Naive thymus-derived CD4-positive, alpha-beta T cell (primary cell): ENCODE measurements at places on chromosomes 5 and 9. TPM values are rescaled to one million over a fixed set of nuclear protein-coding genes. Genes with fewer than 3 reads are reported as not detected.

DNA sequence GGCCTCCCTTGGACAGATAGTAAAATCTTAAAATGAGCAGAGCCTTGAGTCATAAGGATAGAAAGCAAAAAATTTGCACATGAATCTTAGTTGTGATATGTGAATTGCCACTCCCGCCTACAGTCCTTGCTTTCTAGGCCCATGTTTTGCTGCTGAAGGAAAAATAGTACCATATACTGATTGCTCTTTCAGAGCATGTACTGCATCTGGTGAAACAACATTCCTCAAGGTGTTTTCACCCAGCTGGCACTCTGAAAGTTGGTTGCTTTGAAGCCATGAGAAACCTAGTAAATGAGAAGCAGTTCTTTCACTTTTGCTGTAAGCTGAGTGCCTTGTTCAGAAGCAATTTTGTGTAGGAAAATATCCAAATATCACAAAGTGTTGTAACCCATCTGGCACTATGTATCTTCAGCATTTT is 10.3 kb downstream of the CDC37L1 start:
- no peak overlapping the region for H3K27ac ChIP-seq
- no peak overlapping the region for H3K4me3 ChIP-seq
- H3K27me3 ChIP-seq = no peaks in the 10 kb centered on the region
- no peak for DNase-seq
- H3K4me1 ChIP-seq = peaks cover 4% of the 10 kb centered on the region

GRCh38 chr5:75185763-75186162 is 50.9 kb downstream of the ANKRD31 start:
- DNase-seq = no peak
- no peaks in the 10 kb centered on the region for H3K36me3 ChIP-seq
- no peaks in the 10 kb centered on the region for H3K27me3 ChIP-seq
- H3K4me1 ChIP-seq = no peaks in the 10 kb centered on the region
- no peak overlapping the region for H3K4me3 ChIP-seq

- H3K4me1 ChIP-seq = peaks cover 13% of the 10 kb centered on the region
- peak overlapping the region; percentile 37 for H3K27ac ChIP-seq
- no peaks in the 10 kb centered on the region for H3K36me3 ChIP-seq
- peaks cover 6% of the 10 kb centered on the region for H3K27me3 ChIP-seq
- H3K4me3 ChIP-seq = peak overlapping the region; percentile 69
These were observed 27.3 kb downstream of the EGR1 start for GRCh38 chr5:138492560-138493045.

DNA sequence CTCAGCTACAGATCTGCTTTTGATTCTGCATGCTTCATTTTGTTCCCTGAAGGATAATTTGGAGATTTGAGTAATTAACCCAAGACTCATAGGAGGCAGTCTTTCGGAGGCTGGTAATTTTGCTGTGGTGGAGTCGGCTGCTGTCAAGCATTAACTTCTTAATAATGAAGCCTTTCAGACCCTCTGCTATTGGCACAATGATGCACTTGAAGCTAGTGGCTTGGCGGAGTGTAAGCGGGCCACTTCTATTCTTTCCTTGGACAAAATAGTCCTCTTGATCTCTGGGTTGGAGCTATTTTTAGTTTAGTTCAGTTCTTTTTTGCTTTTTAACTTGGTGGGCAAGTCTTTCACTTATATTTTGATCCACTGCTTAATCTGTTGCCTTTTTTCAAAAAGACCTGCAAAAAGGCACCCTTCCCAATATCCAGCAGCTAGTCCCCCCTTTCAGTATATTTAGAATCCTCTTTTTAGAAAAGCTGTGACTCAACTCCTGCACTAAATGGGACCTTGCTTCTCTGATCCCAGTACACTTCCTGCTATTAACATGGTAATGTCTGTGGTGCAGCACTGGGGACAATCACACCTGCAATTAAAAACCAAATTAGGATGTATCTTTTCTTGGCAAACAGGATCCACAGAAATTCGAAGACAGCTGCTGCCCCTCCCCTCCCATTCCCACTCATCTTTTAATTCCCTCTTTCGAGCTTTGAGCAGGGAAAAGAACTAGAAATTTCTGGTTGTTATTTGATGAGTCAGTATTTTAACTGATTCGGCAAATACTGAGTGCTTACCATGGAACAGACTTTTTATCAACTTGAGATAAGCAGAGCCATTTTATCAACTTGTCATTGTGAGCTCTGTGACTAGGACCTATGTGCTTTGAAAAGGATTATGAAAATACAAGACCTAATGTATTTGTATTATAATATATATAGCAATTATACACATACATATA is 169.4 kb upstream of the ANKRD55 start:
- no peak overlapping the region for H3K27ac ChIP-seq
- no peaks in the 10 kb centered on the region for H3K36me3 ChIP-seq
- no peaks in the 10 kb centered on the region for H3K4me1 ChIP-seq
- DNase-seq = no peak
- no peak overlapping the region for H3K4me3 ChIP-seq
- H3K27me3 ChIP-seq = no peaks in the 10 kb centered on the region

CTNND2 gene
- polyA plus RNA-seq = not detected

DNA sequence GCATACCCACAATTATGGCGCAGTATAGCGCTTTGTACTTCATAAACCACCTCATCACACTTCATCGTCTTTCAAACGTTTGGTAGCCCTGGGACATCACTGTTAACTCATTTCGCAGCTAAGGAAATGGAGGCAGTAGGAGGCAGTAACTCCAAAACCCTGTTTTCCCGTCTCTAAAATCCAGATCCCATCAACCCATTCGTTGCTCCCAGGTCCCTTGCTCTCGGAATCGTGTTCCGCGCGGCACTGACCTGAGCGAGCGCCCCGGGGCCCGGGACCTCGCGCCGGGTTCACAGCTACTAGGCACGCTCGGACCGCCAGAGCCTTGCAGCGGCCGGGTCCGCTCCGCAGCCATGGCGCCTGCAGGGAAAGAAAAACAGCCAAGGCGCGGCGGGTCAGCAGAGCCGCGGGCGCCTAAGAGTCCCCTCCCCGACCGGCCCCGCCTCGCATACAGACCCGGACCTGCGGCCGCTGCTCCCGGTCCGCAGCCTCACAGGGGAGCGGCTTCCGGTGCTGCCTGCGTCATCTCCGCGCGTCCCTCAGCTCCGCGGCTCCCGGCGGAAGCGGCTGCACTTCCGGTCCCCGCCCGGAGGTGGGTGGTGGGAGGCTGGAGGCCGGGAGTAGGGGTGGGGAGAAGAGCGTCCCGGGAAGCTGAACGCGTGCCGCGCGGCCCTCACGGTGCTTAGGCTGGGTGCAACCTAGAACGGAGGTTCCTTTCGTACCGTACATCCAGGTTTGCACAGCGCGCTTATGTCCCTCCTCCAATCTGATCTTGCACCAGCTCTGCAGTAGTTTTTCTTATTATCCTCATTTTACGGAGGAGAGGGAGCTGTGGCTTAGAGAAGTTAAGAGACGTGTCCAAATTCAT is at the start of gene FBXW2:
TSS of gene FBXW2 (minus strand) at position 519 of the 868 bp plus-strand sequence. CDS start 5,158 bp downstream, outside the sequence.
- peak; percentile 79 for DNase-seq
- peak within 1 kb of the TSS; percentile 66 for H3K4me3 ChIP-seq
- no peaks in the 10 kb centered on the region for H3K27me3 ChIP-seq
- peaks cover 34% of the 10 kb centered on the region for H3K4me1 ChIP-seq

DNA sequence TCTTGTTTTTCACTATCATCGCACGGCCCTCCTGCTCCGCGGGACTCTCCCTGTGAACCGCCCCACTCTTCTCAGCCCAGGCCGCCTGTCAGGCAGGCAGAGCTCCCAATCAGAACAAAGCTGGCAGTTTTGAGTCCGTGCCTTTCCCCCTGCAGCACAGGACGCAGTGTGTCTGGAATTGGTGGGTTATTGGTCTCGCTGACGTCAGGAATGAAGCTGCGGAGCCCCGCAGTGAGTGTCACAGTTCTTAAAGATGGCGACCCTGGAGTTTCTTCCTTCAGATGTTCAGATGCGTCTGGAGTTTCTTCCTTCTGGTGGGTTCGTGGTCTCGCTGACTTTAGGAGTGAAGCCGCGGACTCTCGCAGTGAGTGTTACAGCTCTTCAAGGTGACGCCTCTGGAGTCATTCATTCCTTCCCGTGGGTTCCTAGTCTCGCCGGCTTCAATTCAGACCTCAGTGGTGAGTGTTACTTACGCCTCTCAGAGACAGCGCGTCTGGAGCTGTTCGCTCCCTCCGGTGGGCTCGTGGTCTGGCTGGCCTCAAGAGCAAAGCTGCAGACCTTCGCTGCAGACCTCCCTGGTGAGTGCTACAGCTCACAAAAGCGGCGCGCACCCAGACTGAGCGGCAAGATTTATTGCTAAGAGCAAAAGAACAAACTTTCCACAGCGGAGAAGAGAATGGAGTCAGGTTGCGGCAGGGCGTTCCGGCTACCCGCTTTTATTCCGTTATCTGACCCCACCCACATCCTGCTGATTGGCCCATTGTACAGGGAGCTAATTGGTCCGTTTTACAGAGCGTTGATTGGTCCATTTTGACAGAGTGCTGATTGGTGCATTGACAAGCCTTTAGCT is 7.4 kb downstream of the ZDHHC11B start:
- DNase-seq = no peak
- no peak overlapping the region for H3K27ac ChIP-seq
- no peaks in the 10 kb centered on the region for H3K27me3 ChIP-seq
- no peak overlapping the region for H3K4me3 ChIP-seq
- H3K4me1 ChIP-seq = no peaks in the 10 kb centered on the region

DNA sequence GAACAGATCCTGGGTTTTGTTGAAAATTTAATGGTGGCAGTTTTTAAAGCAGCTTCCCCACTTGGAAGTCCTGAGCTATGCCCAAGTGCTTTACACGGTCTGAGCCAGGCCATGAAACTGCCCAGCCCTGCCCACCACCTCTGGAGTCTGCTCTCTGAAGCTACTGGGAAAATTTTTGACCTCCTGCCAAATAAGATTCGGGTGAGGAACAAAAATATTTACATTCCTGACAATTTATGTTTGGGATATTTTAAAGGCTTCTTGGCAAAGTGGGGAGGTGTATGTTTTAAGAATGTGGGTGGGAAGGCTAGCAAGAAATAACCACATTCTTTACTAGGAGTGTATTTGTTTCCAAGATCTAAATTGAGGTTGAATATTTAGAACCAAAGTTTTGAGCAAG is 50.0 kb downstream of the HACD4 start:
- no peak overlapping the region for H3K27ac ChIP-seq
- no peaks in the 10 kb centered on the region for H3K4me1 ChIP-seq
- no peaks in the 10 kb centered on the region for H3K36me3 ChIP-seq
- DNase-seq = no peak
- H3K27me3 ChIP-seq = no peaks in the 10 kb centered on the region

DNA sequence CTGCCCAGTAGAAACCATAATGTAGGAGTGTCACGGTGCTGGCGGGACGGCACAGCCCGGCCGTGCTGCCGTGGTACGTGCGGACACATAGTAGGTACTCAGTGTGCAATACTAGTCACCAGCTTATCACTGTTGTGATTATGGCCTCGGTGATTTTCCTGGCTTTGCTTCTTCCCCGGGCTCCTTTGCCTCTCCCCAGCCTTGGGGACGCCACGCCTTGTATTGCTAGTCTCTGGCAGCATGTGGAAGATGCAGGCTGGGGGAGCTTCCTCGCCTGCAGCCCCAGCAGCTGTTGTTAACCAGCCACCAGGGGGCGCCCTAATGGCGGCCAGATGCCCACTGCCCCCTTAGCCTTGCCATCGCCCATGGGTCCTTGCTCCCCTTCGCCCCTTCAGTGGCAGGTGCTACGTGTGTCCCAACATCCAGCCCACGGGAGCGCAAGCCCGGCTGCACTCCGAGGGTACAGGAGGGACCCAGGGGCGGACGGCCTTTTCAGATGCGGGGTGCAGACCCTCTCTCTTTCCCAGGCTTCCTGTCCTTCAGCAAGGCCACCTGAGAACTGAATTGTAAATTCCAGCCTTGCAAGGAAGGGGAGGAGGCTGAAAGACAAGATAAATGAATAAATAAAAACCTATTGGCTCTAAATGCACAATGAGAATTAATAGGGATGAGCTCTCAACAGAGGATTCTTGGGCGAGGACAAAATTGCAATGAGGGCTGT is 8.0 kb downstream of the NTNG2 start:
- H3K4me1 ChIP-seq = no peaks in the 10 kb centered on the region
- H3K4me3 ChIP-seq = no peak overlapping the region
- H3K27me3 ChIP-seq = no peaks in the 10 kb centered on the region
- DNase-seq = peak; percentile 52
- H3K36me3 ChIP-seq = no peaks in the 10 kb centered on the region
- H3K27ac ChIP-seq = no peak overlapping the region

GRCh38 chr5:97629276-97629675 is 446.2 kb upstream of the RIOK2 start:
- DNase-seq = no peak
- no peaks in the 10 kb centered on the region for H3K4me1 ChIP-seq
- no peaks in the 10 kb centered on the region for H3K27me3 ChIP-seq
- no peaks in the 10 kb centered on the region for H3K36me3 ChIP-seq
- no peak overlapping the region for H3K27ac ChIP-seq

CRAT gene
- 20.1 TPM for polyA plus RNA-seq

SMIM33 gene
- polyA plus RNA-seq = 0.09 TPM

DNA sequence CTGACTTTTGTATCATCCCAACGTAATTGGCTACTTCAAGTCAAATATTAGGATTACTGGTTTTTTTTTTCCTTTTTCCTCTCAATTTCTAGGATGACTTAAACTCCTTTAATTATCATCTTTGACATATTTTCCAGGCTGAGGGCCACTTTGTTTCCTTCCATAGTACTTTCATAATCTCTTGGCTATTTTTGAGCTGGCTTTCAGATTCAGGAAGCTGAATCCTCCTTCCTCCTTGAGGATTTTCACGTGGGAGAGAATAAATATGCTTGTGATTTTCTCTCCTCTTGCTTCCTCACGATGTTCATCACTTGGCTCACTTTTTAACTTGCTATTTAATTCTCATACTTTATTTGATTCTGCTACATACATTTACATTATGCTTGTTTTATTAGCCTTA is 88.1 kb downstream of the ITGA1 start:
- H3K27me3 ChIP-seq = no peaks in the 10 kb centered on the region
- no peaks in the 10 kb centered on the region for H3K4me1 ChIP-seq
- no peak for DNase-seq
- H3K4me3 ChIP-seq = no peak overlapping the region

NR5A1 gene
- polyA plus RNA-seq = not detected

PCDHB13 gene
- polyA plus RNA-seq = not detected

- H3K4me3 ChIP-seq = no peak overlapping the region
- DNase-seq = no peak
- no peak overlapping the region for H3K27ac ChIP-seq
These were observed 73.8 kb downstream of the SNCAIP start for GRCh38 chr5:122385808-122386207.

DNA sequence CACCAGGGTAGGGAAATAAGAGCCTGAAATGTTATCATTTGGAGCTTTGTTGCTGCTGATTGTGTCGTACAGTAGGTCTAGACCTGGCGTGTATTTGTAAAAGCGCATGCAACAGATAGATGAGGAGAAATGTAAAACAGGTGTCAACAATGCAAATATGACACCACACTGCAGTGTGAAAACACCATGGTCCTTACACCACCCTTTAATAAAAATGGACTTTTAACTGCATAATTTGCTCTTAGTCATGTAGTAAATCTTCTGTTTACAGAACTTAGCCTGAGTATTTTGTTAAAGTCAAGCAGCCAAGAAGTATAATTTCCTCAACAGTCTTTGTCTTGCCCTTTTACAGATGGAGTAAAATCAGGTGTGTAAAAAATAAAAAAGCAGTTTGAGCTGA is 13.9 kb downstream of the PCBD2 start:
- no peaks in the 10 kb centered on the region for H3K36me3 ChIP-seq
- DNase-seq = no peak
- H3K4me1 ChIP-seq = no peaks in the 10 kb centered on the region
- no peaks in the 10 kb centered on the region for H3K27me3 ChIP-seq
- H3K27ac ChIP-seq = no peak overlapping the region
